GM23338 (cell line): ENCODE measurements at places on chromosomes 2 and 18. TPM values are rescaled to one million over a fixed set of nuclear protein-coding genes. Genes with fewer than 3 reads are reported as not detected.

Gene RIT2
- 8.8 and 9.5 TPM in 2 replicates for polyA plus RNA-seq

Gene HTR2B
- polyA plus RNA-seq, result 0.16 and 0.47 TPM in 2 replicates

Gene MRPL33
- polyA plus RNA-seq, result 292 and 310 TPM in 2 replicates

Gene IHH
- polyA plus RNA-seq, result not detected in 2 replicates

Gene RUFY4
- polyA plus RNA-seq, result 0.27 and 0.89 TPM in 2 replicates

Gene VWA3B
- polyA plus RNA-seq, result not detected in 2 replicates

Gene SCLY
- 57.2 and 61.1 TPM in 2 replicates for polyA plus RNA-seq

Gene SKOR2
- polyA plus RNA-seq, result 0.10 TPM in 1 of 2 replicates, not detected in the other
